ENCODE measurements at places on chromosomes 2 and 18. TPM values are rescaled to one million over a fixed set of nuclear protein-coding genes. Genes with fewer than 3 reads are reported as not detected.

- DNase-seq: no peak
Measured at GRCh38 chr2:30487603-30488002, 40.6 kb downstream of the LCLAT1 start.

DNA sequence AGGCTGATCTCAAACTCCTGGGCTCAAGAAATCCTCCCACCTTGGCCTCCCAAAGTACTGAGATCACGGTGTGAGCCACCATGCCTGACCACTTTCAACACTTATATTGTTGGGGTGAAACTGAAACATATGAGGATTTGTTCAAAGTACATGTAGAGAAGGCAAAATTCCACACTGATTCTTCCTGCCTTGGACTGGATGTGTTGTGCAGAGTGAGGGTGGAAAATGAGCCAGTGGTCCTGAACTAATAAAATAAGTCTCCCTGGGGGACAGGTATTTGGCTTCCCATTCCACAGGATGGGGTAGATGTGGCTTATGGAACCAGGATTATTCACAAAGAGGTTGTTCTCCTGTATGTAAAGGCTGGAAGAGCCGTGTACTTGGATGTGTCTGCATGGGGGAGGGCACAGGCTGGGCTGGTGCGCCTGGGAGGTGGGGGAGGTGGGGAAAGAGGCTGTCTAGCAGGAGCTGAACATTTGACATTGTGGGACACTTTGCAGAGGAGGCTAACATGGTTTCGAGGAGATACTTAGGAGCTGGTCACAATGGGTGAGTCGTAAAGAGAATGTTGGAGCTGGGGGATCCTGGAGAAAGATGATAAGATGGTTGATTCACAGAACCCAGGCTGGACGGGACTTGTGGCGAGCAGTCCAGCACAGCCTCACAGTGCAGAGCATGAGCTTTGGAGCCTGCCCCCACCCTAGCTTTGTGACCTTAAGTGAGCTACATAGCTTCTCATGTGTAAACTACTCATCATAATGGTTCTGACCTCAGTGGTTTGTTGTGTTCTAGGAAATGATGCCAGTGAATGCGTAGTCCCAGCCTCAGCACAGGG lies at the start of gene TXNDC2:
Gene TXNDC2, plus strand, starts transcription at position 804 of the 835 bp plus-strand sequence. CDS start 708 bp downstream, outside the sequence.
- DNase-seq: no peak

- no peak for DNase-seq
Measured at GRCh38 chr2:58913082-58913726, 672.1 kb upstream of the FANCL start.

GRCh38 chr2:54041135-54041534 lies 70.3 kb upstream of the PSME4 start:
- no peak for DNase-seq

DNA sequence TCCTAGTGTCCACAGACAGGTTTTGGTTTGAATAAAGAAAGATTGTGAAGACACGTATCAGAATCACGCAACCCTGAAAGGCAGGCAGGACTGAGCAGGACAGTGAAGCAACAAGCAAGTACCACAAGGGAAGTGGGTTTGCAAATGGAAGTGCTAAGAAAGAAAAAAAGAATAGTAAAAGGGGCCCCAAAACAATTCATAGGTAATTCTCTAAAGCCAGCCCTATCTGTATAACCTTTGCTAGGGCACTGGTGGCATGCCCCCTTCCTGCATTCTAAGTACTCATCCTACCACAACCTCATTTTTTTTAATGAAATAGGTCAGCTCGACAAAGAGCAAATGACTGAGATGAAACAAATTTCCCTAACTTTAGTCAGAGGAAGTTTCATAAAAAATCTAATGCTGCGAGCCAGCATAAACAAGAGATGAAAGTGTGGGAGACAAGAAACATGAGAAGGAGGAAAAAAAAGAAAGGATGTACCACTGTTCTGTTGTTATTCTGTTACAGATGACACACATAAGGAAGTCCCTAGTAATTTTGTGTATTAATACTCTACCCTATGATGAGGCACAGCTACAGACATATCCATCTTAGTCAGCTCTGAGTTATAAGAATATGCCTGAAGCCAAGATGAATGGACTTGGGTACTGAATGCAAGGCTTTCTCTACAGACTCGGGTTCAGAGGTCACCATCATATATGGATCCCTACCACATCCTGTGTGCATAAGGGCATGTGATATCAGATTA lies 32.2 kb downstream of the IKZF2 start:
- no peak for DNase-seq

DNA sequence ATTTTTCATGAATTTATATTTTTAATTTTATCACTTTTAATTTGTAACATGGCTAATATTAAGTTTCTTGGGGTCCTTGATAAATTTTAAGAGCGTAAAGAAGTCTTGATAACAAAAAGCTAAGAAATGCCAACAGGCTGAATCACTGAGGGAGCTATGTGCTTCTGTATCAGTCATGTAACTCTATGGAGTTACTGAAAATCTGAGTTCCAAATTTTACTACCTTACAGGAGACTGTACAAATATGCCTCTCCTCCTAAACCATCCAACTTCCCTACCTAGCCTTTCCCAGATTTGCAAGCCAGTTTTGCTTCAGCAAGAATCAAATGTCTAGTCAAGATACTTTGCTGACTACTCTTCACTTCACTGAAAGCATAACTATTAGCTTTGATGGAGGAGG lies 35.7 kb downstream of the FEZ2 start:
- DNase-seq: no peak

DNA sequence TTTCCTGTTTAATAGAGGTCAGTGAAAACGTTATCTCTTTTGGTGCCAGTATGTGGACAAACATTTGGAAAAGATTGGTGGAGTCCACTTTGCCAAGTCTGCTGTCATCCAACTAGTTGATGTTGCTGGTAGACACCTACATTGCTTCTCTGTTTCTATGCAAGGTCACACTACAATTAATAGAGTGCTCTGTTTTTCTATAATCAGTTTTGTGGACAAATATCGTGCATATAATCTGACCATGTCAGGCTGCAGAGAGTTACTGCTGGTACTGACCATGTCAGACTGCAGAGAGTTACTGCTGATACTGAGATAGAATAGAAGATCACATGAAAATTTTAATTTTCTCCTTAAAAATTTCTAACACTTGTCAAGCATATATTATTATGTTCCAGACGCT lies 603.3 kb downstream of the TSN start:
- no peak for DNase-seq

DNA sequence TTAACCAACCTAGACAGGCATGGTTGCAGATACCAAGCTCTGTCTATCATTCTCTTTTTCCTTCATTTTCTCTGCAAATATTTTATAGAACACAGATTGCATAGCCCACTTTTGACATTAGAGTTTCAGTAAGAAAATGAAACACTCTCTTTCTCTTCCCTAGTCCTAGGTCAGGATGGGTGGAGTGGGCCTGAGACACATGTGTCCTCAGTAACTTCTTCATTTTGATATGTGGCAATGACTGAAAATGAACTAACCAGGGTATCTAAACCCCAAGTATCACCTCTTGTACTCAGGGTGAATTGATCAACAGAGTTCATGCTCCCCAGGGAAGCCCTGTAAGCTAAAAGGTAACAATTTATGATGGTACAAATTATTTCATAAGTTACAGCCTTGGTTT lies 37.0 kb upstream of the KYNU start:
- DNase-seq: no peak

GRCh38 chr2:79612999-79613398 lies 100.1 kb downstream of the CTNNA2 start:
- no peak for DNase-seq

GRCh38 chr2:222952204-222952603 lies 91.4 kb downstream of the ACSL3 start:
- DNase-seq: no peak

- peak; percentile 41 for DNase-seq
Measured at GRCh38 chr2:71950256-71951082, 197.2 kb downstream of the CYP26B1 start.

DNA sequence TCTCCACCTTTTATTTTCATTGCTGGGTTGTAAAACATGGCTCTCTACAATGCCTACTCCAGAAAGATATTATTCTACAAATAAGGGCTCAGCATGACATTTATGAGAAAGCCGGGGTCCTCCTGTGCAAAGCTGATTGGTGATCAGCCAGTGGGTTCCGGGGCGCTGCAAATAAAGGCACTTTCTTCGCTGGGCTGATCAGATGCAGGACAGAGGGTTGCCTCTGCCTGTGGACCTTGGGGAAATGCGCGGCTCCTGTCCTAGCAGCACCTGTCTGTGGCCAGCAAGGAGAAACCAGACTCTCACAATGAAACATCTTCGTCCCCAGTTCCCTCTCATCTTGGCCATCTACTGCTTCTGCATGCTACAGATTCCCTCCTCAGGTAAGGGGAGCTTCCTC lies at the start of gene NMS:
Gene NMS, plus strand, starts transcription at position 301 of the 400 bp plus-strand sequence. Its CDS starts 7 bp downstream, at position 308.
- DNase-seq: no peak

DNA sequence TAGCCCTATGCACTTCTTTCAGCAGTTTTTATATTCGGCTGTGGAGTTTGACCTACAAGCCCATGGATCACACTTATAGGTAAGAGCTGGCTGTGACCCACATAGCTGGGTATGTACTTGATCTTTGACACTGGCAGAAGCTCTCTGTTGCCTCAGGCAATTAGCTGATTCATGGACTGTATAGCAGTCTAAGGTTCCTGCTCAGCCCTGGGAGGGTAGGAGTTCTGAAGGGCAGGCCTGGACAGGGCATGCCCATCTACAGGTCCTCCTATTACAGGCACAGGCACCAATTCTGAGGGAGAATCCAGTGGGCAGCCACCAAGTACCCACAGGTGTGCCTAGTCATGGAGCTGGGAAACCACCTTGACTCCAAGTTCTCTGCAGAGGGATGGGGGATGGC lies 301.8 kb upstream of the GALNT5 start:
- no peak for DNase-seq

- DNase-seq: no peak
Measured at GRCh38 chr2:126704434-126705160, 48.6 kb downstream of the GYPC start.

GRCh38 chr2:198692907-198693510 lies 764.7 kb downstream of the SATB2 start:
- no peak for DNase-seq

DNA sequence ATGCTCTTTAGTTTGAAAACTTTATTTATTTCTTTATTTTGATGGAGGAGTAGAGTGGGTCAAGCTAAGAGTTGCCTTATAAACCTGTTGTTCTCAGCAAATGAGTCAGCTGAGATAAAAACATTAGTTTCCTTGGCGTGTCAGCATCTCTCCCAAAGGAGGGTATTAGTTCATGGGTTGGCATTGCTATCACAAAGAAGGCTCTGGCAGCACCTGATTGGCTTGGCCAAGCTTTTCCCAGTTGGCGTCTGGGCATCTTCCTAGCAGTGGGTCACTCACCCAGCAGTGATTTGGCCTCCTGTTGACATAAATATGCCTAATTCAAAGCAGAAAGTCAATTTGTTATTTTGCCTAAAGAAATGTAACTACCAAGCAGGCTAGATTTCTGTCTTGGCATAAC lies 200.7 kb upstream of the TNP1 start:
- no peak for DNase-seq

GRCh38 chr2:181738074-181738473 lies 57.8 kb upstream of the NEUROD1 start:
- DNase-seq: no peak

- DNase-seq: no peak
Measured at GRCh38 chr2:119025013-119025412, 83.0 kb downstream of the MARCO start.

DNA sequence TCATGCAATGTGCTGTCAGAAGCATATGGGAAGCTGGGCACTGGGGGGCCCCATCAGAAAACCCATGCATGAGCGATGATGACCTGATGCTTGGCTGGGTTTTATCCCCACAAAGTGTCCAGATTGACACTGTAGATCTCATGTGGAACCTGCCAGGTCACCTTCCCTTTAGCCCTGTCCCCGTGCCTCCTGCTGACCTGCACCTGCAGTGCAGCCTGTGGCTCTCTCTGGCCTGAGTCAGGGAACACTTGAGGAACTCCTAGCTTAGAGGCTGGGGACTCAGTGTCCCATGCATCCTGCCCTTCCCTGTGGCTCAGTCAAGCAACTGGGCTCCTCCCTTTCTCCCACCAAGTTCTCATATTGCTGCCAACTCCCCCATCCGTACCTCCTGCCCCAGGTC lies 57.7 kb downstream of the PDCL3 start:
- DNase-seq: no peak

TEKT4 gene
- total RNA-seq: not detected

UGT1A6 gene
- total RNA-seq: 3.2 TPM

ANAPC1 gene
- 29.4 TPM for total RNA-seq

PSTPIP2 gene
- 9.8 TPM for total RNA-seq

LIMS3 gene
- total RNA-seq: 3.1 TPM

GCG gene
- not detected for total RNA-seq

All from upper lobe of right lung (tissue), 1 donor.